Naive thymus-derived CD8-positive, alpha-beta T cell (primary cell): ENCODE measurements at places on chromosomes 2 and 18.

DNA sequence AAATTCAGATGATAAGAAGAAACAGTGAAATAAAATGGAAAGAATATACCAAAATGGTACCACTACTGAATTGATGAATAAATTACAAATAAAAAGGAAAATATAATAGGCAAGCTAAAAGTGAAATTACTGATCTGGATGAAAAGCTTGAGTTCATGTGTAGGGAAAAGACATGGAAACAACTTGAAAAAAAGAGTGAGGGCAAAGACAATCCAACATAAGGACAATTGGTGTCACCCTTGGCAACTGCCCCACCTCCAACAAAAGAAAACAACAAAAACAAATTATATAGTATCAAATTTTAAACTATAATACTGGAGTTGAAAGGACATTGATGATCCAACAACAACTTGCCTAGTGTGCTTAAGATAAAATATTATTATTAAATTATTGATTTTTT, 37.6 kb downstream of the PPP1R1C start:
- no peak for DNase-seq

- no peak for DNase-seq
Observed at GRCh38 chr2:216872624-216873023, 12.8 kb upstream of the TNP1 start.

DNA sequence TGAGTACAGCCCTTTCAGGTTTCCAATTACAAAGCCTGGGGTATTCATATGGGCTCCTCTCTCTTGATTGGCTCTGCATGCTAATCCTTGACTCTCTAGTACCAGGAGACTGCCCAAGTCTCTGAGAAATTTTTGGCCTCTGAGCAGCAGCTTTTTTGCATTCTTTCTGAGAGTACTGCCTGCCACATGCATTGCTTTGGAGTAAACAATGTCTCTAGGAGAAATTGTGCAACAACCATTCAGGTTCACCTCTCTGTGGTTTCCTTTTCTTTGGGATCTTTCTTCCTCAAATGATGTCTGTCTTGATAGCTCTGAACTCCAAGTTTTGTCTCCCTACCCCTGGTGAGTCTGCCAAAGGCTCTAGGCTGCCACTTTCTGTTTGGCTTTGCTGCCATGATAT, 115.8 kb upstream of the SETBP1 start:
- no peak for DNase-seq

- no peak for DNase-seq
Observed at GRCh38 chr18:75544051-75544481, 116.6 kb upstream of the SMIM21 start.

DNA sequence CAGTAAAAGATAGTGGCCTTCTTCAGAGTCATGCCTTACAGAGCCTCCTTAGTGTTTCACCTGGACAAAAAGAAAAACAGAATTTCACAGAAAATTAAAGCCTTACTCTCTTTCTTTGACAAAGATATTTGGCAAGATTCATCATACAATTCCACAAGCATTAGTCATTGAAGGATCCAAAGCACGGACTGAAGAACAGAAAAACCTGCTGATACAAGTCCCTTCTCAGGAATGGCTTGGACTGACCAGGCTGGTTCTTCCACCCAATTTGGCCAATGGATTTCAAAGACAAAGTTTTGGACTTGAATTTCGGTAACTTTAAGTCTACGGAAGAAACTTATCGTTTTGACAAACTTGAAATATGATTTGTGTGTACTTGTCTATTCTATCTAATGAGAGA, 39.1 kb upstream of the GALNT3 start:
- no peak for DNase-seq

DNA sequence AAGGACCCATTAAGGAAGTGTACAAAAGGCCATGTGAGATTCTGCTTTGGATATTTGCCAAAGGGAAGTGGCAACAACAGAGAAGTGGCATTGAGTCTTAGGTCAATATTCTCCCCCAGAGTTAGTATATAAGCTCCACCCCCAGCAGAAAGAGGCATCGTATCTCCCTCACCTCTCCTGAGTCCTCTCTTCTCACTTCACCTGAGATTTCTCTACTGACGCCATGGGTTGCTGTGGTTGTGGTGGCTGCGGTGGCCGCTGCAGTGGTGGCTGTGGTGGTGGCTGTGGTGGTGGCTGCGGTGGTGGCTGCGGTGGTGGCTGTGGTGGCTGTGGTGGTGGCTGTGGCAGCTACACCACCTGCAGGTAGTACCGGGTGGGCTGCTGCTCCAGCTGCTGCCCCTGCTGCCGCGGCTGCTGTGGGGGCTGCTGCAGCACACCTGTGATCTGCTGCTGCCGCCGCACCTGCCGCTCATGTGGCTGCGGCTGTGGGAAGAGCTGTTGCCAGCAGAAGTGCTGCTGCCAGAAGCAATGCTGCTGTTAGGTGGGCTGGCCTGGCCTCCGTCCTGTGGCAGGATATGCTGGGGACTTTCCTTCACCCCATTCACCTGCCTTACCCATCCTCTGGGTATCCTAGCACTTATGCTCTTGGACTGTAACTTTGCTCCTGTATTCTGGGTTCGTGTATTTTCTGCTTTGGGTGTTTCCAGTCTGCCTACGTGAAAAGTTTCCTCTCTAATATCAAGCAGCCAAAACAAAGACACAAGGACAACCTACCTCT, 5.9 kb downstream of the SCYGR3 start:
- DNase-seq = no peak

DNA sequence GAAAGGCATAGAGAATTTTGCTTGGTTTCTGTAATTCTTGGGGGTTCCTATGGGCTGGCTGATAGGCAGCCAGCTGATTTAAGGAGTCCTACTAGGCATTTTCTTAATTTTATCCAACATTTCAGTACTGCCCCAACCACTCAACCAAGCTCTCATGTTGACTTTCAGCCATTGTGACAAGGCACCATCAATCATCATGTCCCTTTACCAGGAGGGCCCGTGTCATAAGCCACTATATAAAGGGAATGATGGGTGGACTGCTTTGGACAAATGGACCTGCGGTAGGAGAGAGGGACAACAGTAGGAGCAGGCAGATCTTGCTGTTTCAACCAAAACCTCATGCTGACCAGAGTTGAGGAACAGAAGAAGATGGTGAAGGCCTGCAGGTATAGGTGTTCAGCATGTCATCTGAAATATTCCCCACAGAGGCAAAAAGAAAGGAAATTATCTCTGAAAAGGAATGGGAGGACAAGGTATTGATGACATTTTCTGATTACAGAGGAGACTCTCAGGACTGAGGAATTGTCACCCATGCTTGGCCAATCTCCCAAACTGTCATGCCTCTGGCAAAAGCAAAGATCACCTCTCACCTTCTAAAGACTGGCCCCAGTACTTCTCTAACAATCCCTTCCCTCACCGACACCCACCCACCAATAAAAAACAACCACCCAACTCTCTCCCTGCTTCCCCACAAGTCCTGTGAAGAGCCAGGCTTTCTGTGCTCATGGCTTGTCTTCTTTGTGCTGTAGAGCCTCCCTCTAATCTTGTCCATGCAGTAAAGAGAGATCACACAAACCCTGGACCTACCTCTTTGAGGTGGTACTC, 10.9 kb upstream of the TNP1 start:
- DNase-seq = no peak

GRCh38 chr2:39712953-39713352, 47.2 kb downstream of the TMEM178A start:
- no peak for DNase-seq

- no peak for DNase-seq
Observed at GRCh38 chr2:140246957-140247356, 1466.8 kb upstream of the NXPH2 start.

DNA sequence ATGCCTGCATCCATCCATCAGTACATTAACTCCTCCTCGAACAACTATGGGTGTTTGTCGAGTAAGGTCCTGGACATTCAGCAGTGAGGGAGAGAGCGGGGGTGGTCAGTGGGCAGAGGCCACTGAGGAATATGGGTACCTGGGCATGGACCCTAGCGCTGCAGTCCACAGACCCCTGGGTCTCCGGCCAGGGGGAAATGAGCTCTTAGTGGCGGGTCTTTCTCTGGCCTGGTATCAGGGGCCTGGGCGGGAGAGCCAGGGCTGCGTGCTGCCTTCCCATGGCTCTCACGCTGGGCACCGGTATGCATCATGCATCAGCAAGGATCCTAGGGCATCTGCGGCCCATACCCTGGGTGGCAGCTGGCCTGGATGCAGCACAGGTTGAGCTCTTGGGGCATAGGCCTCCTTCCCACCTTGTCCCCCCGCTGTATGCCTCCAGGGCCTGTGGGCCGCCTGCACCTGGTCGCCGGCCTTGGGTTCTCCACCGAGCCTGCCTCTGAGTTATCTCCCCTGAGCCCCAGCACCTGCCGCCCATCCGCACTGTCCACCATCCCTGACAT, 1.3 kb upstream of the MOCOS start:
- DNase-seq = no peak

- no peak for DNase-seq
Observed at GRCh38 chr2:37337620-37338280, 6.7 kb upstream of the QPCT start.

DNA sequence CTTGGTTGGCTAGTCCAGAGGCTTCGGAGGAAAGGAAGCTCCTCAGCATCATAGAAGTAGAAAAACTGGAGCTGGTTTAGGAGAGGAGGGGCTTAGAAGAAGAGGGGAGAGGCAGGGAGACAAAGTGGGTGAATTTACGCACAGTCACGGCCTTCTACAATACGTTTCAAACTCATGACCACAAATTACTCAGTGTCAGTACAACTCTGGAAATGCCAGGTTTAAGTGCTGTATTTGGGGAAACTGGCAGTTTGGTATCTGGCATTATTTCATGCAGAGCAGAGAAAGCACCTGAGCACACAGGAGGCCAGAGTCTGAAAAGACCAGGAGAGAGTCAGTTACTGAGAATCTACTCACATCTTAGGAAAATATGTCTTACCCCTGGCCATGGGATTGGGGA, 55.4 kb downstream of the XRCC5 start:
- DNase-seq = no peak

GRCh38 chr2:222976521-222977061, 75.4 kb upstream of the KCNE4 start:
- no peak for DNase-seq
